ENCODE measurements at places on chromosomes 2 and 18.

GRCh38 chr2:69704446-69704845 lies 37.5 kb upstream of the ANXA4 start:
- DNase-seq, result no peak

GRCh38 chr2:41886757-41887156 lies 161.1 kb upstream of the PKDCC start:
- DNase-seq, result no peak

DNA sequence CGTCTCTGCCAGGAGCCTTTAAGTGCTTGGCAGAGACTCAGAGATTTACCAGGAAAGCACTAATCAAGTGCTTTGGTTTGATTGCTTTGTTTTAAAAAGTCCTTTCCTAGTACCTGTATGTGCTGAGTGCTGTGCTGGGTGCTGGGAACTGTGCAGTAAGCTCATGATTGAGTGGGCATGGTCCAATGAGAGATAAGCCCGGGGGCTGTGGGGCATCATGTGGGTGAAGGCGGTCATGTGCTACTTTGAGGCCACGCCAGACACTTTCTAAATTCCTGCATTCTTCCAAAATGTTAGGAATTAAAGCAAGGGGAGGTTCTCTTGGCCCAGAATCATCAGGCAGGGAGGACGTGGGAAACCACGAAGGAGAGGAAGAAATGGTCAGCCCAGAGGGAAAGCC lies 109.0 kb downstream of the ACAA2 start:
- DNase-seq, result no peak

DNA sequence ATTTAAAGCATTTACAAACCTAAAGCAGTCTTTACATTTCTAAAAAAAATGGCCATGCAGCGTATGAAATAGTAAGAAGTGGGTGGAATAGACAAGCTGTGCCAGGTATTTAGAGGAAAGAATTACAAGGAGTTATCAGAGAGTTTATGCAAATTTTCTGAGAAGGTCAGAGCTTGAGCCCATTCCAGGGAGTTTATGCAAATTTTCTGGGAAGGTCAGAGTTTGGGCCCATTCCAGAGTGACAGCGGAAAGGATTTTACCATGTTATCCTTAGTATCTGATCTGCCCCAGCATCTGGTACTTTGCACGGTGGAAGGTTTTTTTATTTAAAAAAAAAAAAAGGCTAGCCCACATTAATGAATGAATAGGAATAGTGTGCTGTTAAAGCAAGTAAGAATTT lies 1.4 kb upstream of the DOK6 start:
- DNase-seq, result no peak

DNA sequence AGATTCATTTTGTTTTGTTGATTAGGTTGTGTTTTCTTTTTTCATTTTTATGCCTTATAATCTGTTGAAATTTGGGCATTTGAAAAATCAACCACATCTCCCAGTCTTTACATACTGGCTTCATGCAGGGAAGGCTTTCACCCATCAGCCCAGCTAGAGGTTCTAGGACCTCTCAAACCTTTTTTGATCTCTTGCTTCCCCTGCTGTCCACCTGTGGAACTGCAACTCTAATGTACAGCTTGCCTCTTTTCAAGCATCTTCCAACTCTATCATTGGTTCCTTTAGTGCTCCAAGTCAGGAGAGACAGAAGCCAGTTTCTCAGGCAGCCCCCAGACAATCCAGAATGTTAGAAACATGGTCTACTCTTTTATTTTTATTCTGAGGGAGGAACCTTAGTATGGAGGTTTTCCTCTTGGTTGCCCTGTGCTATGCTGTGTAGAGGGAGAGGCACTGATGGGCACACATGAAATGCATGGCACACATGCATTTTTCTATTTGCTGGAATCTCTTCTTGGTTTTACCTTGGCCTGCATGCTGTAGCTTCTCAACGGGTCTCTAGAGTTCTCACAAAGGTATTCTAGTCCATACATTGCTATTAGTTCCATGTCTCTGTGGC lies 107.2 kb upstream of the L3MBTL4 start:
- no peak for DNase-seq

- DNase-seq, result no peak
Observed at GRCh38 chr18:47917923-47918610, 12.4 kb downstream of the SMAD2 start.

GRCh38 chr2:17298453-17298852 lies 219.8 kb downstream of the RAD51AP2 start:
- DNase-seq, result no peak

DNA sequence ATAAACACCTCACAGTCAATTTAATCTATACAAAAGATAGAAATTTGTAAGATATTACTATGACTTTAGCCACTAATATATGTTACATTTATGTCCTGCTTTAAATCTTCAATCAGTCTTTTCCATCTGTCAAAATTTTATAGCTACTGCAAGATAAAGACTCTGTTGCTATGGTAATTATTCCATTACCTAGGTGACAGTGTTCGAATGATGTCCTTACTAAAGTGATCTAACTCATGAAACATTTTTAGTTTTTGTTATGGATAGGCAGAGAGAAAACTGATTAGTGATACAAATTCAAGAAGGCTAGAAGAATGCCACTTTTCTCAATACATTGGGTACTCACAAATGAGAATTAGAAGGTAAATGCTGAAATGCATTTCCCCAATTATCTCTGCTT lies 359.9 kb upstream of the FSHR start:
- DNase-seq, result no peak

DNA sequence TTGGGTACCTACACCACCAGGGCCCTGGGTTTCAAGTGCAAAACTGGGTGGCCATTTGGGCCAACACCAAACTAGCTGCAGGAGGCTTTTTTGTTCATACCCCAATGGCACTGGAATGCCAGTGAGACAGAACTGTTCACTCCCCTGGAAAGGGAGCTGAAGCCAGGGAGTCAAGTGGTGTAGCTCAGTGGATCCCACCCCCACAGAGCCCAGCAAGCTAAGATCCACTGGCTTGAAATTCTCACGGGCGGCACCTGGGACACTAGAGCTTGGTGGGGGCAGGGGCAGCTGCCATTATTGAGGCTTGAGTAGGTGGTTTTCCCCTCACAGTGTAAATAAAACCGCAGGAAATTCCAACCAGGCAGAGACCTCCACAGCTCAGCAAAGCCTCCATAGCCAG lies 46.0 kb upstream of the FAM110C start:
- no peak for DNase-seq

- DNase-seq, result peak; percentile 51
Observed at GRCh38 chr2:96163768-96164429, 18.7 kb upstream of the DUSP2 start.

DNA sequence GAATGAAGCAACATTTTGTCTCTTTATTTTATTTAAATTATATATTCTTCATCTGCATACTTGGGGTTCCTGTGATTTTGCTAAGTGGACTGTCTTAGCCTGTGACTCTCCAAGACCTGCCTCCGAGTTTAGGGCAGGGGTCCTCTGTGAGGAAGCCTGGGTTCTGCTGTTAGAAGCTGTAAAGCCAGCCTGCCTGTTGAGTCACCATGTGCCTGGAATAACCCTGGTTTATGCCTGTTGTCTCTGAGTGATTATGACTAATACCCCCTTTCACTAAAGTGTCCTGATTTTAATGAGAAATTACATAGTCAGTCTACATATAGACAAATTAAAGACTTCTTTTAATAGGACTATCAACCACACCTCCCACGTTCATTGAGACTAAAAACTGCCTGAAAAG lies 369.1 kb downstream of the ZNF521 start:
- DNase-seq, result no peak

DNA sequence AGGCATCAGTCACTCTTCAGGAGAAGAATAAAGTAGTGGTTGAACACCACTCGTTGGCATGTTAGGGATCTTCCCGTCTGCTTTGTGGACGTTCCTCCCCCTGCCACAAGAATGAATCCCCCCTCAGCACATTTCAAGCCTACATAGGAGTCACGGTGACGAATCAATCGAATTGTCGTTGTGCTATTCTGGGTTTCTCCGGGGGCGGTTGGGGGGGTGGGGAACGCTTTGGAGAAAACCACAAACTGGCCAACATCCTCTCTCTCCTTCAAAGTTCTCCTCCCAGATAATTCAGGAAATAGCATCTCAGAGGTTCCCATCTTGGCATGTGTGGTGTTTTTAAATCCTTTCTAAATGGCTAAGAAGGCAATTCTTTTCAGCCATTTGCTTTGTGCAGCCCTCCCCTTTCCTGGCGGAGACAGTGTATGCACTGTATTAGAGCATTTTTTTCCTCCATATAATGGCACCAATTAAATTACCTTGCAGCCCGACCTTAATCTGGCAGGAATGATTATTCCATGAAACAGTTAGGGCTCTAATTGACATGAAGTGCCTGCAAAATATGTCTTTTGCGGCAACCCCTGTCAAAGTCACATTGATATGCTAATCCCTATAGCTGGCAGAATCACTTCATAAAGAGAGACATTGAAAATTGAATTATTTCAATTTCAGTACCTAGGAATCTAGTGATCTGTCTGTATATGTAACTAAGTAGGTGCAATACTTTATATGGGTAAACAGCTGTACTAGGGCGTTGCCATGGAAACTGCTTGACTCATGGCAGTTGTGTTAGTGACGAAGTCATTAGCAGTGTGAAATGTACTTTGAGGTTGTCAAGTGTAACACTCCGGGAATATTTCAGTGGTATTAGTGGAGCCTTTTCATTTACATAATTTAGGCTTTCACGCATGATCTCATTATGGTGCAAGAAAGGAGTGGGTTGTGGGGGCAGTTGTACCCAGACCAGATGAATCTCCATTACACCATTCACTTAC lies 323.4 kb upstream of the SLC14A2 start:
- DNase-seq, result no peak

DNA sequence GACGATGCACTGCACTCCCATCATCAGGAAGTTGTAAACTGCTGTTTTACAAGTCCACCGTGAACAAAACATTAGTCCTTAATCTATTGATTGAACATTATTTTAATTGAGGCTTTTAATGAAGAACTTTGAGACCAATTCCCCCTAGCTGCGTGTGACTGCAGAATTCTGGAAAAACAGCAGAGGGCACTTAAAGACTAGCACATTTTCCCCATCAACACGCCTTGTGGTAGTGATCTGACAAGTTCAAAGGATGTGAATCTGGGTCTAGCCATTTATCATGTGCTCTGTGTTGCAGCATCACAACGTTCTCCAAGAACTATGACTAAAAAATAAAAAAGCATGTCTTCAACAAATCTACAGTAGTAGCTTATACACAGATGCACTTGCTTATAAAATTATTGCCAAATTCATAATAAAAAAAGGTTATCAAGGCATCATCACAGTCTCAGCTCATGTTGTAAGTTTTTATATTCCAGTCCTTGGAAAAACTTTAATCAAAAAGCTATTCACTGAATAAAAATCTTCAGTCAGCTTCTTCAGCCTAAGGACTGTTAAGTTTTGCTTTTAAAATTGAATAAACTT lies 35.8 kb downstream of the SKOR2 start:
- DNase-seq, result no peak

- DNase-seq, result no peak
Observed at GRCh38 chr2:157261199-157261782, 3.8 kb downstream of the GALNT5 start.

DNA sequence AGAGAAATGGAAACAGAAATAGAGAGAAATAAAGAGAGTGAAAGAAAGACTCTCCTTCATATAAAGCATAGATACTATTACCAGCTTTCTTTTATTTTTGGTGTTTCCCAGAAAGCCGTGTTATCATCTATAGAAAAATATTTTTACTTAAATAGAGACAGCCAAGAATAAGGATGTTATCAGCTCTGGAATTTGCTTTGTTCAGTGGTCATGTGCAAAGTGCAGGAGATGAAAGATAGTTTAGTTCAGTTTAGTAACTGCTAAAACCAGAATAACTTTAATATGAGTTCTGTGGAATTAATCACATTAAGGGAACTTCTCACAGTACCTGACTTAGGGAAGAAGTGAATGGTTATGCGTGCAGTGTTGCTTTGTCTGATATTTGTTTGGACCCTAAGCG lies 140.4 kb downstream of the CALCRL start:
- no peak for DNase-seq

- DNase-seq, result no peak
Observed at GRCh38 chr2:44246436-44246835, 28.8 kb upstream of the SLC3A1 start.

- DNase-seq, result no peak
Observed at GRCh38 chr2:61011678-61012077, 5.8 kb upstream of the PEX13 start.

DNA sequence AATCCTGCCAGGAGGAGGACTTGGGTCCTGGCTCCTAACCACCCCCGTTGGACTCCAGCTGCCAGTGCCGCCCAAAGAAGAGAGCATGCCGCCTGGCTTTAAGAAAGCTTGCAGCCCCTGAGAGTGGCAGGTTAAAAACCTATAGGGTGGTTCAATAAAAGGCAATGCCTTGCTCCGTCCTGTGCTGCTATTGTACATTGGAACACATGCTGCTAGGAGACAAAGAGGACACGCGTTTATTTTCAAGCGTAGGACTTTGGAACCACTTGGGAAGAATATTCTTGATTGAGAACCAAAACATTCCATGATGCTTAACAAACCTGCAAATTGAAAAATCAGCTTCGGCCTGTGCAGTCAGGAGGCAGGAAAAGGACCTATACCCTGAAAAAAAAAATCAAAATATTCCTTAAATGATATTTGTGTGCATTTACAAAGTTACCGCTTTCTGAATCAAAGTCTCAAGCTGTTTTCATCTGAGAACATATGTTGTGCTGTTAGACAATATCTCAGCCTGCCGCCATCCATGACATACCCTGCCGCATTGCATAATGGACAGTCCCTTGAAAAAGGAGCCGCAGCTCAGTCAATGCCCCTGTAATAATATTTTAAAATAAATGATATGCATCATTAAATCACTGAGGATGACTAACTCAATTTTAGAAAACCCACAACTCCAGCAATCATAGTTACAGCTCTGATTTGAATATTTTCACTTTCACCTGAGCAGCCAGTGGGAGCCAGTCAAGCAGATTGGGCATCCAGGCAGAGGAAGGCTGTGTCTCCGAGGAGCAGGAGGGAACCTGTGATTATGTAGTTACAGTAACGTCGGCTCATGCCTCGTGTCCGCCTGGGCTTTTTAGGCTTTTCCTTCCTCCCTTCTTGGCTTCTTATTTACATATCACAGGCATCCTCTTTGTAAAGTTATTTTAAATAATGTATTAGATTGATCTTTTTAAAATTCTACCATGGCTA lies 805.6 kb upstream of the FANCL start:
- no peak for DNase-seq

DNA sequence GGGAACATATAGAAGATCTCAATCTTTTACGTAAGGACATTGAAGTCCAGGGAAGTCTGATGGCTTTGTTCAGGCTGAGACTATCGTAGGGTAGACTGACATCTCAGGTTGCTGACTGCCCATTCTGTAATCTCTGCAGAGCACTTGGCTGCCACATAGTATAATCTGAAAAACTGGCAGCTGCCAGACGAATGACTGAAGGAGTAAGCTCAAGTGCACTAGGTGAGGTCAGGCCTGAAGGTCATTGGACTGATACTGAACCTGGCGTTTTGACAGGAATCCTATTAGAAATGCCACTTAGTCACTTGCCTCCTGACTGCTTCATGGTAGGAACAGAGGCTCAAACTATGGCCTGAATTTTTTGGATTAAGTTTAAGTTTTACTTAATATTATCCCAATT lies 23.5 kb downstream of the GPD2 start:
- no peak for DNase-seq

- no peak for DNase-seq
Observed at GRCh38 chr2:144114760-144115159, 405.2 kb downstream of the ZEB2 start.
